ENCODE measurements at places on chromosomes 3 and 15.

DNA sequence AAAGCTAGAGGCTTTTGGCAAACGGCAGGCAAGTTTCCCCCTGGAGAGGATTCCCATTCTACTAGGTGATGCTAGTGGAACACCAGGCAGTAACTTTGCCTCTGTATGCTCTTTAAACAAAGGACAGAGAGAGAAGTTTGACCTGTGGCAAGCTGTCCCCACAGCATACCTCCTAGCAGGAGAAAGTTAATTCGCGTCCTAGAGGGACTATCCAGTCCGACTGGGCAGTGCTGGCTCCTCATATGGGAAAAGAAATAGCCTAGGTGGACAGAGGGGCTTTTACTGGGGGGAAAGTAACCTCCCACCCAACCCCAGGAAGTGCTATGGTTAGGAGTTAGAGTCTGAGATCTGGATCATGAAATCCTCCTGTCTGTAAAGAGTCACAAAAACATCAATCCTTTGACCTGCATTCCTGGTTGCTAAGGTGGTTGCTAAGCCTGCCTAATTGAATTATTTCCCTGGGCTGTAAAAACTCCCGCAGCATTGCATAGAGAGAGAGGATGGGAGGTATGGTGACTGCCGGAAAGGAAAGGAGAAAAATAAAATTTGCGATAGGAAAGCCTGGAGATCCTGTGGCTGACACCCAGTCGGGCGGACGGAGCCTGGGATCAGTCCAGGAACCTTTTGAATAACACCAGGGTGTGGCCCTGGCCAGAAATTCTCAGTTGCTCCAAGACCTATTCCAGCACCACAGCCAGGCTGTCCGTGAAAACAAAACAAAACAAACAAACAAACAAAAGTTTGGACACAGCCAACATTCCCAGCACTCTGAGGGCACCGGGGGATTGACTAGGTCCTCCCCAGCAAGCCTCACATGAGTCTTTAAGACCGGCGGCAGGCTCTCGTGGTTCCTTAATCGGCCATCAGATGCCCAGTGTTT is 67.7 kb upstream of the ATP11B start:
- DNase-seq = no peak

DNA sequence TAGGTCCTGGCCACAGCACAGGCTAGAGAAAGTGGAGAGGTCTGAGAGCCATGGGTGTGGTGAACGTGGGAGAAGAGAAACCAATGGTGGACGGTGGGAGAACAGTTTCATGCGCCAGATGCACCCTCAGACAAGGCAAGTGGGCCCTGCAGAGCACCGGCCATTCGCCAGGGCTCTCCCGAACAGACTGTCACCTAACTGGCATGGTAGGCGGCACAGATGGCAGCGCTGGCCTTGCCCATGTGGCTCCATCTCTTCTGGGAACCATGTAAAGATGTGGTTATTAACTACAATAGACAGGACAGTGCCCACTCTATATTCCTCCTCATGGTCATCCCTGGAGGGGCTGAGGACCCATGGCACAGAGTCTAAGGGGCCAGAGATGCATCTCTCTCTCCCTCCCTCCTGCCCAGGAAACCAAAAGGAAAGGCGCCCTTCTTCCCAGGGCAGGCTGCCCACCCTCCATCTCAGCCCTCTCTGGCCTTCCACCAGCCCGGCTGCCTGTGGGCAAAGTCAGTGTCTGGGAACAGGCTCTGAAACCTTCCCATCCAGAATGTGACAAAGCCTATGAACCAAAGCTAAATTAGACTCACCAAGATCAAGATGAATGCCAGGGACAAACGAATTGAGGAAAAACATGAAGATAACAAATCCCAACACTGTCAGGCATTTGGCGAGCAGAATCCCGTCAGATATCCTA is 147.8 kb downstream of the OCA2 start:
- DNase-seq = no peak

DNA sequence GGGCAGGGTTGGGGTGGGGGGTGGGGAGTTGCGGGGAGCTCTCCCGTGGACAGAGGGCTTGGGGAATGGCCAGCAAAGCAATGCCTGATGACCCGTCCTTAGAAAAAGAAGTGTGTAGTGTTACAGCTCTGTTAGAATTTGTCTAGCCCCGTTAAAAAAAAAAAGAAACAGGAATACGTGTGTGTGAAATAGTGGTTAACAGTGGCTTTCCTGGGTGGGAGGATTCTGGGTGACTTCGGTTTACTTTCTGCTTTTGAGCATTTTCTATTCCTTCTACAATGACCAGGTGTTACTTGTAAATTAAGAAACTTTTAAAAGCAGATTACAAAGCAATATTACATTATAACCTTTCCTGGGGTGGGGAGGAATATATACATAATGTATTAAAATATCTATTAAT is 25.0 kb downstream of the H1-8 start:
- no peak for DNase-seq

- DNase-seq = no peak
Observed at GRCh38 chr3:61961900-61962299, 400.5 kb downstream of the PTPRG start.

DNA sequence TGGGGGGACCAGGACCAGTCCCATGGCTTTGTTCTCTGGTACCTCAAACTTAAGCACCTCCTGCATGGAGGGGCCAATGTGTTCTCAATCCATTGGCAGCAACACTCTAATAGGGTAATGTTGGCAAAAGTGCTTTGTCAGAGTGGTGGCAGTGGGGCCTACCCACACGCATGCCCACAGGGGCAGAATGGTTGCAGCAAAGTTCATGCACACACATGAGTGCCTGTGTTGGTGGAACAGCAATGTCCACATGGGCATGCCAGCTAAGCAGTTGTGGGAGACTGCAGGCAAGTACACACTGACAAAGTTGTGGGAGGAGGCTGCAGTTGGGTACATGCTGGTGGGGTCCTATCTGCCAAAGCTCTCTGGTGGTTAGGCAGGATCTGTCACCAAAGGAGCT is 645.2 kb downstream of the ZNF385D start:
- DNase-seq = no peak

- no peak for DNase-seq
Observed at GRCh38 chr3:53773021-53773436, 73.2 kb downstream of the CHDH start.

DNA sequence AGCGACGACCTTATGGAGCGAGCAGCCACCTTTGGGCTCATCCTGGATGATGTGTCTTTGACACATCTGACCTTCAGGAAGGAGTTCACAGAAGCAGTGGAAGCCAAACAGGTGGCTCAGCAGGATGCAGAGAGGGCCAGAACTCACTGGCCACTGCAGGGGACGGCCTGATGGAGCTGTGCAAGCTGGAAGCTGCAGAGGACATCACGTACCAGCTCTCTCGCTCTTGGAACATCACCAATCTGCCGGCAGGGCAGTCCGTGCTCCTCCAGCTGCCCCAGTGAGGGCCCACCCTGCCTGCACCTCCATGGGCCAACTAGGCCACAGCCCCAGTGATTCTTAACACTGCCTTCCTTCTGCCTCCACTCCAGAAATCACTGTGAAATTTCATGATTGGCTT is 10.4 kb downstream of the NR1I2 start:
- no peak for DNase-seq

DNA sequence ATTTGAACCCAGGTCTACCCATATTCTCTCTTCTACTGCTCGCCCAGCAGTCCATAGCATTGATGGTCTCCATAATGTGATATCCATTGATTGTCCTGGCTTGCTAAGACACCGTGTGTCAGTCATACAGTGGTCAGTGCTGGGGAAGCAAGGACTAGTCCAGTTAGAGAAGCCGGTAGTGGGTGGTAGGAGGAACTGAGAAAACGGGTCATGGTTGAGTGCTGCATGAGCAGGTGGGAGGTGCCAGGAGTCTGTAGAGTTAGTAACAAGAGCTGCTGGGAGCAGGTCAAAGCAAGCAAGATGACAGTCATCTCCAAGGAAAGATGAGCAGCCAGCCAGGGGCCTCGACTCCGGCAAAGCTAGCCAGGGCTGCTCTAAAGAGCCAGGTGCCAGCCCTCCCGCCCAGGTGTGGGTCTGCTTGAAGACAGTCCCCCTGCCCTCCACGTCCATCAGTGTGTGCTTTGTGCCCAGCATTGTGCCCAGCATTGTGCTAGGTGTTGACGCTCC is 29.5 kb upstream of the USP3 start:
- DNase-seq = no peak

GRCh38 chr15:80852676-80853075 is 73.5 kb downstream of the CEMIP start:
- DNase-seq = no peak

All from iPS DF 6.9 (cell line).